ENCODE measurements at places on chromosomes 7 and 10.

DNA sequence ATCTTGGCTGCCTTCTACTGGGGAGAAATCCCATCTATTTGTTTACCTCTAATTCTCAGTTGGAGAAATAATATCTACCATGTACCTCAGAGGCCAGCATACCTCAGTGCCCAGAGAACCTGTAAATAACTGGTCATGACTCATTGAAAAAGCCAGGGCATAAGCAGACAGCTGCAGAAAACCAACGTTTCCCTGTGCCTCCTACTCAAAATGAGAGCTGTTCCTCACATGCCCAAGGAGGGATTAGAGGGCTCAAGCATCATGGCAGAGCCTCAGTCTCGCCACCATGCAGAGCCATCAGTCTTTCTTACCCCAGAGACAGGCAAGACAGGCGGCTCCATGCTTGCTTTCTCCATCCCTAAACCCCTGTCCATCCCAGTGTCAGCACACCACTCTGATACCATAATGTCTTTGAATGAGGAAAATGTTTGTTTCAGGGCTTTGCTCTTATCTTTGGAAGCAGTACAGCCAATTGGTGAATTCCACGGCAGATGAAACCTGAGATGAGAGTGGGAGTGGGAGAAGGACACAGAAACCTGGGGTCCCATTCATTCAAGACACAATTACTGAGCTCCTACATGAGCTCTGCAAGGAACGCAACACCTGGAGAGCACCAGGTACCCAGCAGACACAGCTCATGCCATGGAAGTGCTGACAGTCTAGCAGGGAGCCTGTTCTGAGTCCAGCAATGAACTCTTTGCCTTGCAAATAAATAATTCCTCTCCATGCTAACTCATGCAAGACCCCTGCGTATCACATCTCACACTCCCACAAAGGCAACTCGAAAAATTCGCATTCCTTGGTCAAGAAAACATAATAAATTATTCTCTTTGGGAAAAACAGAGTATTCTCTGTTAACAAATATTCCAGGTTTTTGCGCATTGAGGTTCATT is 21.1 kb downstream of the PON1 start:
- peak; percentile 33 for DNase-seq

- DNase-seq: no peak
These were observed at the start of gene WDFY4 for GRCh38 chr10:48684792-48685623. TSS of gene WDFY4 (plus strand) at chr10:48684873. CDS start at chr10:48709733, 24,860 bp downstream.

DNA sequence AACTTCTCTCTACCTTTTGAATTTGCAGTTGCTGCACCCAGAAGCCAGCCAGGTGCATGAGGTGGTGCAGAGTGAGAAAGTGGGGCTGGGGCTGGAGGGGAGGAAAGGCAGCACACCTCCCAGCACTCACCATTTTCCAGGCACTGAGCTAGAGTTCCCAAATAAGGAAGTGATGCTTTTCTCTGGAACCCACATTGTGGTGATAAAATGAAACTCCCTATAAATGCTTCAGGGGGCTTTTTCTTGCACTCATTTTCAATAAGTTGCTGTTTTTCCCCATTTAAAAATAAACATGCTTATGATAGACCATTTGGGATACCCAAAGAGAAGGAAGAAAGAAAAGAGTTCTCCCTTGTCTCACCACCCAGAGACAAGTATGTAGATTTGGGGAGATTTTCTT is 42.8 kb upstream of the TNS3 start:
- no peak for DNase-seq

DNA sequence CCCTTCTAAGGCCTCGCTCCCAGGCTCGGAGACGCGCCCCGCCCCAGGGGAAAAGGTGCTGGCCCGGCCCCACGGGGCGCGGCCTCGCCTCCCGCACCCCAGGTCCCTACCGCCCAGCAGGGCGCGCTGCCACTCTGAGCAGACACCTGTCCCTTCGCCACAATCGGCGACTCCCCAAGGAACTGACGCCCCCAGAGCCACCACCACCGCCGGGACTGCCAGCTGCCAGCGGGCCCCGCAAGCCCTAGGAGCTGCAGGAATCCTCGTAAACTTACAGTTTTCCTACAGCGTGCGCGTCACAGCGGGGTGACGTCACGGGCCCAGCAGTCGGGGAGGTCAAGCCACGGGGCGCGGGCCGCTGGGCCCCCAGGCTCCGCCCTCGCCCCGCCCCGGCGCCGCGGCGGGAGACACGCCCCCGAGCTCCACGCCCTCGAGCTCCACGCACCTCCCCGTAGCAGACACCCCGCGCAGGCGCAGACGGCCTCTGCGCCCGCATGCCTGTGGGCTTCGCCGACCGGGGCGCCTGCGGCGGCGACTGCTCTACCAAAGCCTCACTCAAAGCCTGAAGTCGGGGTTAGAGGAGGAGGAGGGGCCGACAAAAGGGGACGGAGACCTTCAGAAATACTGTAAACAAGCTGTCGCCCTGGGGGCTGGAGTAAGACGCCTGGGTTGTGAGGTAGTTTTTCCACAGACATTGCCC is at the start of gene ZNF438:
Gene ZNF438, minus strand, starts transcription at position 308 of the 700 bp plus-strand sequence. CDS start 154,831 bp downstream, outside the sequence.
- peak; percentile 97 for DNase-seq

DNA sequence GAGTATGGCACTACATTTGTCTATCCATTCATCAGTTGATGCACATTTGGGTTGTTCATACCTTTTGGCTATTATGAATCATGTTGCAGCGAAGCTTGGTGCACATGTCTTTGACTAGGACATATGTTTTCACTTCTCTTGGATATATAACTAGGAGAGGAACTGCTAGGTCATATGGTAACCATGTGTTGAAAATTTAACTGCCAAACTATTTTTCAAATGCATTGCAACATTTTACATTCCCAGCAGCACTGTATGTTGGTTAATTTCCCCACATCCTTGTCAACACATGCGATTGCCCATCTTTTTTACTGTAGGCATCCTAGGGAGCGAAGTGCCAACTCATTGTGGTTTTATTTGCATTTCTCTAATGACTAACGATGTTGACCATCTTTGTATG is 183.4 kb downstream of the PRKCQ start:
- no peak for DNase-seq

GRCh38 chr7:77727936-77728701 is 31.9 kb downstream of the RSBN1L start:
- peak; percentile 85 for DNase-seq

- DNase-seq: no peak
These were observed 153.9 kb upstream of the PCBD1 start for GRCh38 chr10:71042216-71042615.

DNA sequence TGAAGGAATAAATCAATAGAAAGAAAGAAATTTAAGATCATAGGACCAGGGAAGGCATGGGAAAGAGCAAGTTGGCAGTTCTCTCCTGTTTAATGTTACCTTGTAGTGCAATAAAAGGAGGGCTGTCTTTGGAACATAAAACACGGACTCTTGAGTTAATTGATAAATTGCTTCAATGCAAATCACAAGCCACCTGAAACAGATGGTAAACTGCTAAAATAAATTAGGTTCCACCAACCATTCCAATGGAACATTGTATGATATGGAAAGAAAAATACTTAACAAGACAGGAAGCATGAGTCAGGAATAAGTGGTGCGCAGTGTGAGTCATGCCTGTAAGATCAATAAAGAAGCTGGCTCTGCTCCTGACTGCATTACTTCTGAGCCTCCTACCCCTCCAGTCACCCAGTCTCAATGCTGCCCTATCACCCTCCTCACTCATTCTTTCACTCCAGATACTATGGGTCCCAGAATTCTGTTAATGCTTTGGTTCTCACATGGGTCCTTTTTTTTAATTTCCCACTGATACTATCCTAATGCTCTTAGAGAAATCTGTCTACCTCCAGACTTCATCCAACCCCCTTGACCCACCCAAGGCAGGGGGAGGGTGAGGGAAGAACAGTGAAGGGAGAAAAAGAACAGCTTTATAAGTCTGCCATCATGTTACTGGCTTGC is 78.9 kb downstream of the LRRC17 start:
- DNase-seq: peak; percentile 95
